ENCODE measurements at places on chromosomes 6 and 20.
A peak's percentile ranks its signal among the peaks of the same experiment; 100 is the strongest.

DNA sequence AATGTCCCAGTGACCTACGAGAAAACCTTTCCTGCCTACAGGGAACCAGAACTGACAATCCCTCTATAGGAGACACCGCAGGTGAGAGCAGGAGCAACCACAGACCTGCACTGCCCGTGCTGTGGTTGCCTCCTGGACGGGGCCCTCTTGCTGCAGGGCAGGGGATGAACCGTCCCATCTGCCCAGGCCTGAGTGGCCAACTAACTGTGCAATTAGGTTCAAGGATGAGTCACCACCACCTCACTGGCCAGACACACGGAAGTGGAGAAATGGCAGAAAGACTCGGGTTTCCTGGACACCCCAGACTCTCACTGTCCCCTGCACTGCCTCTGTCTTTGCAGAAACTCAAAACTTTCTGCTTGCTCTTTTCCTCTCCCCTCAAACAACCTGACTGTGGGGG, 13.8 kb upstream of the HLA-G start:
- ATAC-seq: no peak

DNA sequence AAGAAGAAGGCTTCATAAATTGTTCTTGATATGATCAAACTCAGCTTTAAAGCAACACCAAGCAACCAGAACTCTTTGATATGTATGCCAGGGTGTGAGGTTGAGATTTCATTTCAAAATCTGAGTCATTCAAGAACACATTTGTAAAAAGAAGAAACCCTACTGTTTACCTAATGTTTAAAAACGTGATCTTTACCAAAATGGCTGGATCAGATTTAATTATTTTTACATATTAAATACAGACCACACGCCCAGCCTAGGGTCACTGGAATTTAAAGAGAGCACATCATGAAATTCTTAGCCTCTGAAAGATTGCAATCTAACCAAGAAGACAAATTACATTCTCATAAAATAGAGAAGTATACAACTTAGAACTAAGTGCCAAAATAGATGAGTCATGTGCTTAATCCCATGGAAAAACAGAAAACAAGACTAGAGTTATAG, 206.8 kb upstream of the SMLR1 start:
- ATAC-seq: no peak

DNA sequence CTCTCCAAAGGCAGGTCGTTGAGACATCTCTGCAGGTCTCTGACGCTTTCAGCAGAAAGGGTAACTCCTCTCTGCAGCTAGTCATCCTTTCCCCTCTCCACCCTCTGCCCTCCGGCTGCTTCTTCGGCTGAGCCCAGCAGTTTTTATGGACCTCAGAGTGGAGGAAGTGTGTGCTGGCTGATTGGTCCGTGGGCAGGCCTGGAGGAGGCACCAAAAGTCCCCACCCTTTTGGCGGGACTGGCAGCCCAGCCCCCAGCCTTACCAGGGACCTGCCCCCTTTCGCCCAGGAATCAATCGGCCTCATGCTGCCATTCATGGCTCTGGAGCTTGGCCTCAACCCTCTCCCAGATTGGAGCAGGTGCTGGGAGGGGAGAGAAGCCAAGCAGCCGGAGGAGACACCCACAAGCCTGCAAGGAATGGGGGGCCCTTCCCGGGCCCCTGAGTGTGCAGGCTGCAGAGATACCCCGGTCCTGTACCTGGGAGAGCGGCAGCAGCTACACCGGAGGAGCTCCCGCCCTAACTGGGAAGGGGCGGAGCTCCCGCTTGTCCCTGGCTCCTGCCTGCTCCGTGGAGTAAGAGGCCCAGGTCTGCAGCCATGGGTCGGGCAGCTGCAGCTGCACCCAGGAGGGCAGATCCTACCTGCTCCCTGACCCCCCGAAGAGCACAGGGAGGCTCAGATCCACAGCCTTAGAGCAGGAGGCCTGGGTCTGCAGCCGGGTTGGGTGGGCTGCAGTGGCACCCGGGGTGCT, 170.3 kb upstream of the SOX4 start:
- ATAC-seq: no peak

- no peak for ATAC-seq
Observed at GRCh38 chr20:39568109-39568508, 606.0 kb downstream of the DHX35 start.

GRCh38 chr6:110876170-110876773, 1.7 kb downstream of the AMD1 start:
- ATAC-seq: peak; percentile 85

DNA sequence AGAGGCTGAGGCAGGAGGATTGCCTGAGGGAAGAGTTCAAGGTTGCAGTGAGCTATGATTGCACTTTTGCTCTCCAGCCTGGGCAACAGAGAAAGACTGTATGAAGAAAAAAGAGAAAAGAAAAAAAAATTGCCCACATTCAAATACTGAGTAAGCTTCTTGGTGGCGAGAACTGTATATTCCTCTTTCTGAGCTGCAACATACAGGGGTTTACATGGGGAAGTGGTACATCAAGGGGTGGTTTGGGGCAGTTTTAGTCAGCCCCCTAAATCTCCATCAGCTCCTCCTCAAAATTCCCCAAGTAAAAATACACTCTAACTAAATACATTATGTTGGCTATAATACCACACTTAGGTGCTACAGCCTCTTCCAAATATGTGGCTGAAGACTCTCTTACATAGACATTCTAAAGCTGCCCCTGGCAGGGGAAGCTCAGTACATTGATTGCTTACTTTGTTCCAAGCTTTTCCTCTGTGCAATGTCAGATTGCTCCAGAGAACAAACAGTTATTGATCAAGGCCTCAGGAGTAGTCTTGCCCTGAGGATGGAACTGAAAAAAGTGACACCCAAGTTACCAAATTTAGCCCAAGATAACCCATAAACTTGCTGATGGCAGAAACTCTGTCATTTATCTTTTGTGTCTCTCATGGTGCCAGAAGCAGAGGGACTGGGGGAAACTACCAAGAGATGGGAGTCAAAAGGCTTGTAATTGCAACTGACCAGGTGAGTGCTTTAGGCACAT, 107.4 kb upstream of the RIPOR2 start:
- no peak for ATAC-seq

DNA sequence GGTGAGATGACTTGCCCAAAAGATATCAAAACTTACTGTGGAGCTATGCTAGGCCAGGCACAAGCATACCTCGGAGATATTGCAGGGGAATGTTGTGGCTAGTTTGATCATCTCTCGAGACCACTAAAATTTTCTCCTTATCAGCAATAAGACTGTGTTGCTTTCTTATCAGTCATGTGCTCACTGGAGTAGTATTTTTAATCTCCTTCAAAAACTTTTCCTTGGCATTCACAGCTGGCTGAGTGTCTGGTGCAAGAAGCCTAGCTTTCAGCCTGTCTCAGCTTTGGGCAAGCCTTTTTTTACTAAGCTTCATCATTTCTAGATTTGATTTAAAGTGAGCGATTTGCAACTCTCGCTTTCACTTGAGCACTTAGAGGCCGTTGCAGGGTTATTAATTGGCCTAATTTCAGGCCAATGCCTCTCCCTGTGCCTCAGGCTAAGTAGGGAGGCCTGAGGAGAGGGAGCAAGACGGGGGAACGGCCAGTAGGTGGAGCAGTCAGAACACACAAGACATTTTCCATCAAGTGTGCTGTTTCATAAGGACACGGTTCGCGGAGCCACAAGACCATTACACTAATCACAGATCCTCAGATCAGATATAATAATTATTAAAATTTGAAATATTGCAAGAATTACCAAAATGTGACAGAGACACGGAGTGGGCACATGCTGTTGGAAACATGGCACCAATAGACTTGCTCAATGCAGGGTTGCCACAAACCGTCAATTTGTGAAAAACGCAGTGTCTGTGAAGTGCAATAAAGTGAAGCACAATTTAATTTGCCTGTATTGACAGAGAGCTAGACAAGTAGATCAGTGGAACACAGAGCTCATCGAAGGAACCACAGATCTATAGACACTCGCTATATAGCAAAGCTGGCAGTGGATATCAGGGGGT, 106.8 kb upstream of the SIRPG start:
- ATAC-seq: peak; percentile 80

GRCh38 chr6:111239461-111239860, 152.2 kb downstream of the SLC16A10 start:
- no peak for ATAC-seq

- ATAC-seq: no peak
Observed at GRCh38 chr20:1734269-1734858, 76.8 kb upstream of the SIRPG start.

- ATAC-seq: no peak
Observed at GRCh38 chr6:10740061-10740460, 7.5 kb upstream of the TMEM14B start.

DNA sequence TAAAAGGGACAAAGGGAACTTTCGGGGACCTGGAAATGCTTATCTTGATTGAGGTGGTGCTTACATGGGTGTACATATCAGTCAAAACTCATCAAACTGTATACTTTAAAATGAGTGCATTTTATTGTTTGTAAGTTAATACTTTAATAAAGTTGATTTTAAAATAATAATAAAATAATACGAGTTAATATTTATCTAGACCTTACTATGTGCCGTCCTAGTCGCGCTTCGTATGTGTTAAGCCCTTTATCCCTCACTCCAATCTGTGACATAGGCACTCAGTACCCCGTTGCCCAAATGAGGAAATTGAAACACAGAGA, 47.5 kb downstream of the PDYN start:
- ATAC-seq: no peak

DNA sequence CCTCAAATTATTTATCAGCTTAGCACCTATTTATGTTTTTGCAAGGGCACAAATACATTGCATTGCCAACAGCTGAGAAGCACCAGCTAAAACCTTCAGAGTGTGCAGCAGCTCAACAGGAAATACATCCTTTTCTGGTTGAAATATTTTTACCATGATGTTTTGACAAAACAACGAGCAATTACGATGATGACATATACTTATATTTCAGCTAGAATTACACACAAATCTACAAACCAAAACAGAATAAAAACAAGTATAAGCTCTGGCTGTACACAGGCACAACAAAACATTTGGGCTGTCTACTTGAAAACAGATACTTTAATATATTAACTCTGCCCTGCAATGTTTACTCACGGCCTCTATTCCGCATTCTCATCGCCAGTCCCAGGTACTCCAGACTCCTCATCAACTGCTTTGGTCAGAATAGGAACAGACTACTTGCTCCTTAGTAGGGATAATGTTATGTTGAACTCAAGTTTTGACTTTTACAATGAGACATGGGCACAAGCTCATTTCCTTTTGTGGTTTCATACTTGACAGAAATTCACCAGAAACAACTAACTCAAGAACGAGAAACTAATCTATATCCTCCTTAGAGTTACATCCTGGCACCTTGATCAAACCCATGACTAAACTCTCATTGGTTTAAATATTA, 377.6 kb downstream of the ESR1 start:
- no peak for ATAC-seq

GRCh38 chr6:110556317-110557110, 80.1 kb upstream of the SLC22A16 start:
- ATAC-seq: no peak

GRCh38 chr6:139903411-139904157, 529.1 kb upstream of the CITED2 start:
- no peak for ATAC-seq

DNA sequence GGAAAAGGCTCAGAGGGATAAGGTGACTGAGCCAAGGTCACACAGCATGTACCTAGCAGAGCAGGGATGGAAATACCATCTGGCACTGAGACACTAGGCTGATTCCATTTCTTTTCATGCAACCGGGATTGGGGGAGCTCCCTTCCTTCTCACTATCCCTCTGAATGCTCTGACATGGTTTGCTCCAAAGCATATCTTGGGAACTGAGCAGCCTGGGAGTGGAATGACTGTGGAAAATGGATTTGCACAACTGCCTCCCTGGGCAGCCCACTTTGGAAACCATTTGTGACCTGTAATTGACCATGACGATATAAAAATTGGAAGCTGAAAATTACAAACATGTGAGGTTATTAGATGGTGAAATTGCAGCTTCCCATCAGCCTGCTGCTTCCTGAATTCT, 309.0 kb upstream of the CHD6 start:
- ATAC-seq: no peak

DNA sequence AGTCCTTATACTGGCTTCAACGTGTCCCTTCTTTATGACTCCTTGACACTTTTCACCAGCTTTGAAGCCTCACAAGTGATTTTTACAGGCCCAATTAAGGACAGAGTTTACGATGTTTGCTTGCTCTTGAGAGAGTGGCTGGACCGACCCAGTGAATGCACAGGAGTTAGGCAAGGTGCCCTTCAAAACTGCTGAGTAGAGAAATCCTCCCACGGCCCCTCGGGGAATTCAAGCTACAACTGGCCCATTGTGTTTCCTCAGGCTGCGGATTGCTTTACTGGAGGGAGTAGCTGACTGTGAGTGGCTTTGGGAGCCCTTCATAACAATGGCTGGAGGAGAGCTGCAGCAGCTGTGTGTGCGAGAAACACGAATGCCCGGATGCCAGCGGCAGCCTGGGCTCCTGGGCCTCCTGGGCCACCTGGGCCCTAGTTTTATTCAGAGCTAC, 50.0 kb downstream of the SGK1 start:
- ATAC-seq: no peak

DNA sequence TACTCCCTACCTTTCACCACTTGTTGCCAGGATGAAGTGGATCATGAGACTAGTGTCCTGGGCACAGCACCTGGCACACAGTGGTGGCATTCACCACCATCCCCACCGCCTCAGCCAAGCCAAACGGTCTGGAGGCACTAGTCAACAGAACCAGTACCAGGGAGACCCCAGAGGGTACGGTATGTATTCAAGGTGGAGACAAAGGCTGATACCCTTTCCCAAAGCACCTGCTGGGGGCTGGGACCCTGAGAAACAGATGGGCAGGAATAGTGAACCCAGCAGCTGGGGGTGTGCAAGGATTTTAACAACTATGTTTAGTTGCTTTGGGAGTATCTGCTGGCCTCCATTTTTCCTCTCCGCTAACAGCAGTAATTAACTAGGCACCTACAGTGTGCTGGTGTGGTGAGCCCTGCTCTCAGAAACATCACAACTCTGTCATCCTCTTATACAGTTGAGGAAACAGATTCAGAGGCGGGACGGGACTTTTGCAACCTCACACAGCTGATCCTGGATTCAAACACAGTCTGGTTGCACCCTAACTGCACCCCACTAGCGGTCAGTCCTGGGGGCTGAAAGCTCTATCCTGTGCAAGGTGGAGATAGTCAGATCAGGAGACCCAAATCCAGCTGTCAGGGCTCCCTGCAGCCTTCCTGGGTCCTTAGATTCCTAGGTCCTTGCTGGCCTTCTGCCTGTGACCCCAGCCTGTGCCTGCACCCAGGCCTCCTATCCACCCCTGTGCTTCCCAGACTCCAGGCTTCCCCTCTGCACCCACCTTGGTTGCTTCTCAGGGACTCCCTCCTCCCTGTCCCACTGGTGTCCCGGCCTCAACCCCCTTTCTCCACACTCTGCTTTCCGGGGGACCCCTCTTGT, 1.2 kb downstream of the SNTA1 start:
- no peak for ATAC-seq

- peak; percentile 56 for ATAC-seq
Observed at GRCh38 chr6:117530467-117531242, 48.2 kb downstream of the DCBLD1 start.

GRCh38 chr6:13848522-13849150, 34.3 kb upstream of the MCUR1 start:
- ATAC-seq: no peak

DNA sequence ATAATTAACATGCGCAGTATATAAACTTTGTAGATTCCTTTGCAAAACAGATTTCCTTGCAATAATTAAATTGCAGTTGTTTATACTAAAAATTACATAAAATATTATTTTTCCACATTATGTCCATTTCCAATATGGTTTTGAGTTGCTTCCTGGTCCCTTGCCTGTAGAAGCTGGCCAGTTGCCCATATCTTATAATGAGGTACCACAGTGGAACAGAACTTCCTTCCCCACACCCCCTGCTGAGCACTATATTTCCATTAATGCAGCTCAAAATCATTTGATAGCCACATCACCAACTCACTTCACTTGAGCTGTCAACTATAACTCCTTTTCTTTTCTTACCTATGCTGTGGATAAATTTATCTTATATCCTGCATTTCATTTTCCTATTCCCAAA, 194.6 kb downstream of the DST start:
- no peak for ATAC-seq
